ENCODE measurements at places on chromosomes 12 and 14.

DNA sequence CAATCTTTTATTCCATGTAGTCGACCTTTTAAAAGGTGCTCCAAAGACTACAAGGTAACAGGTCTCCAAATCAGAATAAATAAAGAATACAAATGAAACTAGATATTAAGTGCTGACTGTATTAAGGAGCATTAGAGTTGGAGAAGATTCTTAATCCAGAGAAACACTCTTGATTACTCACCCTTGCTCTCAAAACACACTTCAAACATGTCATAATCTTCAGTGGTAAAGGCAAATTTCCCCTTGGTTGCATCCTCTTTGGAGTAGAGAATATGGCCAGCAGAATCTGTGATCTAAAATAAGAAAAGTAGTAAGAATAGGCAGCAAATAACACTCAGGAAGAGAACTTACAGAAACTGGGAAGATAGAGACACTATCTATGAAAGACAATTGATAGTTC lies 24.6 kb downstream of the TMED10 start:
- DNase-seq: no peak

GRCh38 chr12:49138999-49139398 lies 7.8 kb upstream of the TUBA1B start:
- no peak for DNase-seq

GRCh38 chr12:56129206-56129941 lies 1.3 kb downstream of the ESYT1 start:
- no peak for DNase-seq

DNA sequence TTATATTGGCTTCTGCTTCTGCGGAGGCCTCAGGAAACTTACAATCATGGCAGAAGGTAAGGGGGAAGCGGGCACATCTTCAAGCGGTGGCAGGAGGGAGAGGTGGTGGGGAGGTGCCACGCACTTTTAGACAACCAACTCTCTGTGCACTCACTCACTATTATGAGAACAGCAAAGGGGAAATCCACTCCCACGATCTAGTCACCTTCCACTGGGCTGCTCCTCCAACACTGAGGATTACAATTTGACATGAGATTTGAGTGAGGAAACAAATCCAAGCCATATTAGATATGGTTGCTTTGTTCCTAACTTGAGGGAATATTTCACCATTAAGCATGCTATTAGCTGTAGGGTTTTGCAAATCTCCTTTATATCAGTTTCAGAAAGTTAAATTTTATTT lies 80.3 kb downstream of the UNC79 start:
- no peak for DNase-seq

- DNase-seq: peak; percentile 8
These were observed 261.9 kb downstream of the TMEM132D start for GRCh38 chr12:129641926-129642325.

GRCh38 chr14:78232231-78233000 lies 62.2 kb downstream of the NRXN3 start:
- no peak for DNase-seq

GRCh38 chr14:76136476-76137110 lies 15.1 kb upstream of the GPATCH2L start:
- DNase-seq: no peak

GRCh38 chr12:31325524-31325875 lies 450 bp downstream of the SINHCAF start:
- no peak for DNase-seq

GRCh38 chr12:45170456-45171042 lies 45.3 kb upstream of the ANO6 start:
- DNase-seq: peak; percentile 47

DNA sequence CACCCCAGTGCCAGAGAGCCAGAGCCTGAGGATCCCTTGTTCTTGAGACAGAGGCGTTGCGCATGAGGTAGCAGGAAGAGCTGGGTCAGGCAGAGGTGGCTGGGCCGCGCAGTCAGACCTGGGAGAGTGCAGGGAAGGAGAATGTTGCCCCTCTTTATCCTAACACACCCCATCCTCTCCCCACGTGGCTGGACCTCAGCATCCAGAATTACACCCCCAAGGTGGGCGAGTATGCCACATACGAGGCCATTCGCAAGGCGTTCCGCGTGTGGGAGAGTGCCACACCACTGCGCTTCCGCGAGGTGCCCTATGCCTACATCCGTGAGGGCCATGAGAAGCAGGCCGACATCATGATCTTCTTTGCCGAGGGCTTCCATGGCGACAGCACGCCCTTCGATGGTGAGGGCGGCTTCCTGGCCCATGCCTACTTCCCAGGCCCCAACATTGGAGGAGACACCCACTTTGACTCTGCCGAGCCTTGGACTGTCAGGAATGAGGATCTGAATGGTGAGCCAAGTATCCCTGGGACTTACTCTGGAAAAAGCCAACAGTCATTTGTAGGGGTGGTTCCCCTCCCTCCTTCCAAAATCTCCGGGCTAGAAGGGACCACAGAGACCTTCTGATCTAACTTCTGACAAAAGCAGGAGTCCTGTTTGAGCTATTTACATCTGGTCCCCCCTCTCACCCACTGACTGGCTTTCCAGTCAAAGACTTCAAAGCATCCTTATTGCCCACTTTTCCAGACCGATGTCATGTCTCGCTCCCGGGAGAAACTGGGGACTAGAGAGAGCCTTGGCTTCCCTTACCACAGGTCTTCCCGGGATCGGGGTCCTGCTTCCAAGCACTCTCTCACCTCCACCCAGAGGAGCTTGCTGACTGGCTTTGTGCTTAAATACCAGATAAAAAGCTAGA lies 6.1 kb downstream of the MMP14 start:
- DNase-seq: no peak

DNA sequence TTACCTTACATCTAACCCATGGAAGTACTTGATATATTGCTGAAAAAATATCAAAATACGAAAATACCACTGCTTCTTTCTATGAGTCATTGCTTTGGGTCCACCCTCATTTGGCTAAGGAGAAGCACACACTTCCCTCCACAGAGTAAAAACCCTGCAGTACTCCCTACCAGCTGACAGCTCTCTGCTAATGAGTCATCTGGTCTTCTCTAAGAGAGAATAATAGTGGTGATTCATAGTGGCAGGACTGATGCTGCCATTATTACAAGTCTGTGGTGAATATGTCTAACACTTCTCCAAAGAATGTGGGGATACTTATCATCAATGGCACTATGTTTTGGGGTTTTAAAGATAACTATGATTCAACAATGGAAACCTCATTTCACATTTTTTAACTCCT lies 90.7 kb downstream of the PPFIA2 start:
- no peak for DNase-seq

- no peak for DNase-seq
These were observed 18.3 kb downstream of the NCKAP5L start for GRCh38 chr12:49809906-49810389.
